Mesothelial cell of epicardium (in vitro differentiated cells): ENCODE measurements at places on chromosomes 3 and 15. TPM values are rescaled to one million over a fixed set of nuclear protein-coding genes. Genes with fewer than 3 reads are reported as not detected.

The CACNA2D3 gene
- 1.7 to 2.8 TPM (median 2.3 TPM) in 3 replicates for total RNA-seq

The KLHL24 gene
- 112 to 114 TPM (median 114 TPM) in 3 replicates for total RNA-seq

The VWA5B2 gene
- total RNA-seq, result 0.36 to 1.1 TPM (median 0.78 TPM) in 3 replicates

The CLCN2 gene
- 16.6 to 17.0 TPM (median 16.9 TPM) in 3 replicates for total RNA-seq

GRCh38 chr3:1902416-1902815 is 196.2 kb upstream of the CNTN4 start:
- H3K4me1 ChIP-seq, result peaks cover 14% of the 10 kb centered on the region
- H3K4me3 ChIP-seq, result no peak overlapping the region
- DNase-seq, result no peak
- H3K27me3 ChIP-seq, result no peaks in the 10 kb centered on the region
- no peaks in the 10 kb centered on the region for H3K36me3 ChIP-seq
- H3K27ac ChIP-seq, result no peak overlapping the region

DNA sequence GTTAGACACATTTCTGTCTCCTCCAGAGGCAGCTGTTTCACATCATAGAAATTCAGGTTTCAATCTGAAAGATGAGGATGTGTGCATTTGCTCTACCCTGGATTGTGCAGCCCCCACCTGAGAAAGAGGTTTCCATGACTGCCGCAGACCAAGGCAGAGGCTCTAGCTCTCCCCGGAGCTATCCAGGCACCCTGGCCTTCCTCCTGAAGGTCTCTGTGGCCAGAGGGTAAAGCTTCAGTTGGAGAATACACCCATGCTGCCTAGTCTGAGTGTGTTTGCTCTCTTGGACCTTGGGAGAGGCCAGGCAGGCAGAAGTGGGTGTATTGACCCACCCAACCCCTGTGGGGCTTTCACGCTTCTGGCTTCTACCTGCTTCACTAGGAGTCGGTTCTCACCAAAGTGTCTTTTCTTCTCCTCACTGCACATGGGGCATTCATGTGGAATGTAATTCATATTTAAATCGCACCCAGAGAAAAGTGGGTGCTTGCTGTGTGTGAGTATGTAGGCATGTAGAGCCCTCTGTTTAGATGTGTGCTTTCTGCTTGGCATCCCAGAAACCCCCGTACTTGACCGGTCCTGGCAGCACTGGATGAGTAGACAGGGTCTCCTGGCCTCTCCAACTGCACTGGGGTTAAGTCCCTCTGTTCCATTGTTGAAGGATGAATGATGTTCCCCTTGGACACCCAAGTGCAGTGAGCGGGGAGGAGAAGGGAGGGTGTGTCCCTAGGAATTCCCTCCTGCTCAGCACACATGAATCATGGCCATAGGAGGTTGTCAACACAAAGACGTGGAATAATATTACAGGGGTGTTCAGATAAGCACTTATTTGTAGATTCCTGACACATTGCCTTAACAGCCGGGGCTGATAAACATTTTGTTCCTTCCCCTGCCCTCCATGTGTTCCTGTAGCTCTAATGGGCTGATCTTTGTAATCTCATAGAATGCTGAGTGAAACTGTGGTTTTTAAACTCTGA is 20.3 kb upstream of the RAB6B start:
- no peaks in the 10 kb centered on the region for H3K36me3 ChIP-seq
- H3K27me3 ChIP-seq, result peaks cover 1% of the 10 kb centered on the region
- H3K27ac ChIP-seq, result no peak overlapping the region

DNA sequence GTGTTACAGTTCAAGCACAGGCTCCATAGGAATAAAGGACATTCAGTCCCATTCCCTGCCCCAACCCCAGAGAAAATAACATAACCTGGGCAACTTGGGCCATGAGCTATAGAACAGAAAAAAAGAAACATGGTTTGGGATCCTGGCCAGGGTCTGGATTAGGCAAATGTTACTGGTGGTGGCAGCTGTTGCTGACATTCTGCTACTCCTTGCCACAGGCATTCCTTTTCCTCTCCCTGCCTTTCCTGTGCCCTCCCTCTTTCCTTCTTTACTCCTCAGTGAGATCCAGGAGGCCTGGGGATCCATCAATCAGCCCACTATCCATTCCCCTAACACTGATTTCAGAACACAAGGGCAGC is 129.1 kb downstream of the NTRK3 start:
- peaks cover 62% of the 10 kb centered on the region for H3K27me3 ChIP-seq
- H3K4me3 ChIP-seq, result no peak overlapping the region
- H3K36me3 ChIP-seq, result no peaks in the 10 kb centered on the region
- DNase-seq, result no peak
- no peak overlapping the region for H3K27ac ChIP-seq

DNA sequence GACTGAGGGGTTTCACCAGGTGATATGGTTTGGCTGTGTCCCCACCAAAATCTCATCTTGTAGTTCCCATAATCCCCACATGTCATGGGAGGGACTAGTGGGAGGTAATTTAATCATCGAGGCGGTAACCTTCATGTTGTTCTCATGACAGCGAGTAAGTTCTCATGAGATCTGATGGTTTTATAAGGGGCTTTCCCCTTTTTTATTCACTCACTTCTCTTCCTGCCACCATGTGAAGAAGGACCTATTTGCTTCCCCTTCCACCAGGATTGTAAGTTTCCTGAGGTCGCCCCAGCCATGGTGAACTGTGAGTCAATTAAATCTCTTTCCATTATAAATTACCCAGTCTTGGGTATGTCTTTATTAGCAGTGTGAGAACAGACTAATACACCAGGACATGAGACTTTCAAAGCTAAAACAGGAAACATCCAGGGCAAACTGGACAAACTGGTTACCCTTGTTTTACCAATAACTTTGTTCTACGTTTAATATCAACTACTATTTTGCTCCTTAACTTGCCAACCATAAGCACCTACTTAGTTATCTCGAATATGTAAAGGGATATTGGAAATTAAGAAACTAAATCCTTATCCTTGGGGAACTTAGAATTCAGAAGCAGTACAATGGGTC is 98.2 kb downstream of the MYH15 start:
- no peak overlapping the region for H3K27ac ChIP-seq
- no peaks in the 10 kb centered on the region for H3K27me3 ChIP-seq
- no peak overlapping the region for H3K4me3 ChIP-seq

- H3K27me3 ChIP-seq, result no peaks in the 10 kb centered on the region
- H3K4me3 ChIP-seq, result no peak overlapping the region
- peaks cover 20% of the 10 kb centered on the region for H3K36me3 ChIP-seq
- H3K27ac ChIP-seq, result no peak overlapping the region
- peaks cover 4% of the 10 kb centered on the region for H3K4me1 ChIP-seq
These were observed 57.4 kb downstream of the TIGIT start for GRCh38 chr3:114351123-114351821.

DNA sequence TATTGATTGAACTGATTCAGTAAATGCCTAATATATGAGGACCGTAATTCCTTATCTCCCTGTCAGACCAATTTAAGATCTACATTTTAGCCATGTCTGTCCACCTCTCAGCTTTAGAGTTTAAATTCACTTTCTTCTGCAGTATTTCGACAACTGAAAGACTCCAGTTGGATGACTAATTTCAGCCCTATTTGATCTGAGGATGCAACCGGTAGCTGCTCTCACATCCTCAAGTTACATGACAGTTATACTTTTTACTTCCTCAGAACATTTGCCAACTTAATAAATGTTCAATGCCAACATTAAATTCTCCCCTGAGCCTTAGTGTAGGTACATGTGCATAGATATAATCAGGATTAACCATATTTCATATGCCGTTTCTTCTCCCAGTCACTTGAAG is 2.5 kb upstream of the HHLA2 start:
- H3K4me3 ChIP-seq, result no peak overlapping the region
- DNase-seq, result no peak
- no peaks in the 10 kb centered on the region for H3K27me3 ChIP-seq
- H3K36me3 ChIP-seq, result peaks cover 5% of the 10 kb centered on the region

- no peak for DNase-seq
- H3K27me3 ChIP-seq, result no peaks in the 10 kb centered on the region
- no peak overlapping the region for H3K4me3 ChIP-seq
- H3K27ac ChIP-seq, result no peak overlapping the region
These were observed 298.6 kb upstream of the STT3B start for GRCh38 chr3:31234145-31234544.

- DNase-seq, result no peak
- no peak overlapping the region for H3K27ac ChIP-seq
- peaks cover 33% of the 10 kb centered on the region for H3K4me1 ChIP-seq
- H3K27me3 ChIP-seq, result no peaks in the 10 kb centered on the region
These were observed 355.0 kb downstream of the RBMS3 start for GRCh38 chr3:29635888-29636287.

- peaks cover 25% of the 10 kb centered on the region for H3K27me3 ChIP-seq
- no peak overlapping the region for H3K4me3 ChIP-seq
- peaks cover 16% of the 10 kb centered on the region for H3K4me1 ChIP-seq
- H3K27ac ChIP-seq, result no peak overlapping the region
- no peaks in the 10 kb centered on the region for H3K36me3 ChIP-seq
These were observed 6.1 kb downstream of the TMOD2 start for GRCh38 chr15:51757450-51757849.

- H3K4me3 ChIP-seq, result no peak overlapping the region
- no peaks in the 10 kb centered on the region for H3K36me3 ChIP-seq
- peaks cover 9% of the 10 kb centered on the region for H3K4me1 ChIP-seq
- DNase-seq, result no peak
- no peaks in the 10 kb centered on the region for H3K27me3 ChIP-seq
- no peak overlapping the region for H3K27ac ChIP-seq
These were observed 1306.3 kb upstream of the EPHA6 start for GRCh38 chr3:95508124-95508523.
